ENCODE measurements at places on chromosomes 4 and X.

- DNase-seq, result no peak
Observed at GRCh38 chrX:133706890-133707289, 278.5 kb downstream of the GPC3 start.

GRCh38 chrX:40484408-40485091 lies 96.2 kb upstream of the ATP6AP2 start:
- no peak for DNase-seq

DNA sequence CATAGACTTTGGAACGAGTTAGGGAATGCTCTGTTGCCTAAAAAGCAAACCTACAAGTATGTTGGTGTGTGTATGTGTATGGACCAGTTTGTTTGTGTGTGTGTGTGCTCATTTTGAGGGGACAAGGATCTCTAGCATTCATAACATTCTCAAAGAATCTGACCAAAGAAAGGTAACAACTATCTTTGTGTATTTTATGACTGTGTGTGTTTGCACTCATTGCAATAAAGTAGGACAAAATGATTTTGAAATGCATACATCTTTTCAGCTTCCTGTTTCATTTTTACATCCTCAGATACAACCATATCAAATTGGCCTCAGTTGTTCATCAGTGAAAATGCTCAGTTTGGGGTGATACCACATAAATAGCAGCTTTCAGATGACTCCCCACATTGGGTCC lies 8.3 kb upstream of the XK start:
- no peak for DNase-seq

DNA sequence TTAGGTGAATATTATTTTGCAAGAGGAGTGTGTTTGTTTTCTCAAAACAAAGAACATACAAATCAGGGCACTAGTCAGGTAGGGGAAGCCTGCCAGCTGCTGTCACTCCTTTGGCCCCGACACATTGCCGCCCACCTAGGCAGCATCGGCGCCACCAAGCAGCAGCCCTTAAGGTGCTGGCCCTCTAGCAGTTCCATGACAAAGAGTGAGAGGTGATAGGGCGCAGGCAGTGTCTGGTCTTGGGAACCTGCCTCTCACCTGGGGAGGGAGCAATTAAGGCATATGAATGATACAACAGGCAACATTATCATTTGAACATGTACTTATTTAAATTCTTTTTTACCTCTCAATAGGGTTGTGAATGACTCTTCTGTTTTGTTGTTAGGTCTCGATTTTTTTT lies 135.1 kb downstream of the PLS3 start:
- DNase-seq, result no peak

DNA sequence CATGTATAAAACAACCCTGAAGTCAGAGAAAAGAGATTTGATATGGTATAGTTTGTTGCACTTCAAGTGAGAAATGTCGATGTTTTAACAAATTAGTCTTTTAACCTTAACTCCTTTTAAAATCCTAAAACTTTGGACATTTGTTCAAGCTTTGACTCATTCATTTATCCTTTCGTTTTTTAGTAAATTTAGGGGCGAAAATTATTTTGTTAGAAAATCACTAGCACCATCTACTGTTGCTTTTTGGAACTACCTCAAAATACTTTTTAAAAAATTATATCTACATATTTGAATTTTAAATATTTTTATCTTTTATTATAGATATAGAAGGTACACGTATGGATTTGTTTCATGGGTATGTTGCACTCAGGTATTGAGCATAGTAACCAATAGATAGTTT lies 165.1 kb upstream of the POF1B start:
- no peak for DNase-seq

- DNase-seq, result no peak
Observed at GRCh38 chr4:153649572-153649991, 34.5 kb upstream of the TLR2 start.

DNA sequence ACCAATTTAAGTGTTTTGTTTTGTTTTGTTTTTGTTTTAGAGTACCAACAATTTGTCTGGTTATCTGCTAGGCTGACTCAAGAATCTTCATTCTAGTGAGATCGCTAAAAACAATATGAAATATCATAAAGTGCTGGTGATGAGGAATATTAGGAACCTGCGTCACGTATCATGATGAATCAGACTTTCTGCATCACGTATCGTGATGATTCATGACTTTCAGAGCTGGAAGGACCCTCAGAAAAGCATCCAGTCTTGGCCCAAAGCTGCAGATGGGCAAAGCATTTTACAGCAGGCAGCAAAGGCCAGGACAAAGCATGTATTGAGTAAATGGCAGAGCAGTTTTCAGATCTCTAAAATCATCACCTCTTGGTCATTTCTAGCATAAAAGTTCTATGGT lies 278.0 kb upstream of the BOD1L1 start:
- no peak for DNase-seq

GRCh38 chr4:8377103-8378075 lies 63.1 kb downstream of the ACOX3 start:
- DNase-seq, result no peak

DNA sequence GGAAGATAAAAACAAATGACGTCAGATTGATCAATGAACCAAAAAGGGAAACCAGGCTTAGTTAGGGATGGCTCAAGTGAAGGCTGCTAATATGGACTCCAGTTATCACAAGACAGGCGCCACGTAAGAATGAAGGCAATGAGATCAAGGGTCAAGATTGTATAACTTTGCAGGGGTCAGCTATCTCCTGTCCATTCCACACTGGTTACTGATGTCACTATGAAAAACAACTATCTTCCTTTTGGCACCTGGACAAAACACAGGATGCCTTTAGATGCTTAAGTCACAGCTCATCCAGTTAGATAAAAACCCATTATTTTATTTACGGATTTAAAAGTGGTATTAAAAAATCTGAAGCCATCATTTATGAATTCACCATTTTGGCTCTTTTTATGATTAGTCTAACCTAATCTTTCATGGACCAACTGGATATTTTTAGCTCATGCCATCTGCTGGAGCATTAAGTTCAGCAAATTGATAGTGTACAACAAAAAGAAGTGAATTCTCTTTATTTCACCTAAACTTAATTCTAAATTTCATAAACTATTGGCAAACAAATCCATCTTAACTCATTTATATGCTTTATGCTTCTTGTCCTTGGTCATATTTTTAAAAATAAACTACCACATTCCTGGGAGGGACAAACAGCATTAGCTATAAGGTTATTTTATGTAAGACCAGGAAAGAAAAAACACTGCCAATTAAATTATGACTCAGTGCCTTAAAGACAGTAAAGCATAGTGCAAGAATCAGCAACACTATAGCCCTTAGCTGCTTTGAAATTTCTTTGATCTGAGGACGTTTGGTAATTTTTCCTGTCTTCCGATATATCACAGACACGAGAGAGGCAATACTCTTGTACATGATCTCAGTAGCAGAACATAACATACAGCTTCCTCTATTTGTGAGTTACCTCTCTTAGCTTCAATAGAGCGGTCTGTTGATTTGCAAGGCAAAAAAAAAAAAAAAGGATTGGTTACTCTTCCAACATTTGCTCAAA lies 27.0 kb downstream of the DHX15 start:
- no peak for DNase-seq

DNA sequence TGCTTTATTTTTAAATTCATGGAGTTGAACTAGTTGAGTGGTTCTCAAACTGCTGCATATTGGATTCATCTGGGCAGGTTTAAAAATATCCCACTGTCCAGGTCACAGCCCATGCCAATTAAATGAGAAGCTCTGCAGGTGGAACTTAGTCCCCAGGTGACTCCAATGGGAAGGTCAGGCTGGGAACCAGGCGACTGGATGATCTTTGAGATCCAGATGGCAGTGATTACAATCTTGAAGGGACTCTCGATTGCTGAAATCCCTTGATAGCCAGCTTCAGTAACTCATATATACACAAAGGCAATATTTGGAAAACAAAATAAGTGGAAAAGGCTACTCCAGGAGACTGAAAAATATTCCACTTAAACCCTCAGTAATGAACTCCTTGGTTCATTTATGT lies 8.1 kb downstream of the ADH1A start:
- DNase-seq, result no peak

GRCh38 chr4:105060628-105061027 lies 86.0 kb upstream of the TET2 start:
- DNase-seq, result no peak

- no peak for DNase-seq
Observed at GRCh38 chr4:5460106-5460801, 248.1 kb downstream of the EVC2 start.

GRCh38 chrX:105552395-105552794 lies 269.9 kb upstream of the NRK start:
- DNase-seq, result no peak

DNA sequence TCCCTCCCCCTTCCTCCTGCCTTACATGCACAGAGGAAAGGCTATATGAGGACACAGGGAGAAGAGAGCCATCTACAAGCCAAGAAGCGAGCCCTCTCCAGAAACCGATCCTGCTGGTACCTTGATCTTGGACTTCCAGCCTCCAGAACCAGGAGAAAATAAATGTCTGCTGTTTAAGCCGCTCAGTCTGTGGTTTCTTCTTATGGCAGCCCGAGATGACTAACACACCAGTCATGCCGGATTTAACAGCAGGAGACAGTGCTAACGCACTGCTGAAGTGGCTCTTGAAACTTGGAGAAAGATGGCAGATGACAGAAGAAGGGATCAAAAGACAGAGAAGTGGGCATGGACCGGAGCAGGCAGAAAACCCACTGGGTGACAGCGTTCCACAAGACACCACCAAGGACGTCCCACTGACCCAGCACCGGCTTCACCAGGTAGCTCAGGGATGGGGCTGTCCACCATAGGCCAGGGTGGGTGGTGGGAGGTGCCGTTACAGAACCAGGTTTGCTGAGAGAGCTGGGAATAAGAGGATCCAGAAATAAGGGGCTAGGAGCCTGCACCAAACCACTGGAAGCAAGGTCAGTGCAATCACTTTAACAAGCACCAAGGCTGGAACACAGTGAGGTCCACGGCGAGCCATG lies 6.2 kb upstream of the MAN2B2 start:
- no peak for DNase-seq

DNA sequence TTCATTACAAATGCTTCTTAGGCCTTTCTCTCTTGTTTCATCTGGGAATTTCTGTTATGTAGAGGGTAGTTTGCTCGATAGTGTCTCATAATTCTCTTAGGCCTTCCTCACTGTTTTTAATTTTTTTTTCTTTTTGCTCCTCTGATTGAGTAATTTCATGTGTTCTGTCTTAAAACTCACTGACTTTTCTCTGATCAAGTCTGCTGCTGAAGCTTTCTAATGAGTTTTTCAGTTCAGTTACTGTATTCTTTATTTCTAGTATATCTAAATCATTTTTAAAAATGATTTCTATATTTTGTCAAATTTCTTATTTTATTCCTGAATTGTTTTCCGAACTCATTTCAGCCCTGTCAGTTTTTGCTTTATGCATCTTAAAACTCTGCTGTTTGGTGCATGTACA lies 228.0 kb downstream of the MID1IP1 start:
- DNase-seq, result no peak

DNA sequence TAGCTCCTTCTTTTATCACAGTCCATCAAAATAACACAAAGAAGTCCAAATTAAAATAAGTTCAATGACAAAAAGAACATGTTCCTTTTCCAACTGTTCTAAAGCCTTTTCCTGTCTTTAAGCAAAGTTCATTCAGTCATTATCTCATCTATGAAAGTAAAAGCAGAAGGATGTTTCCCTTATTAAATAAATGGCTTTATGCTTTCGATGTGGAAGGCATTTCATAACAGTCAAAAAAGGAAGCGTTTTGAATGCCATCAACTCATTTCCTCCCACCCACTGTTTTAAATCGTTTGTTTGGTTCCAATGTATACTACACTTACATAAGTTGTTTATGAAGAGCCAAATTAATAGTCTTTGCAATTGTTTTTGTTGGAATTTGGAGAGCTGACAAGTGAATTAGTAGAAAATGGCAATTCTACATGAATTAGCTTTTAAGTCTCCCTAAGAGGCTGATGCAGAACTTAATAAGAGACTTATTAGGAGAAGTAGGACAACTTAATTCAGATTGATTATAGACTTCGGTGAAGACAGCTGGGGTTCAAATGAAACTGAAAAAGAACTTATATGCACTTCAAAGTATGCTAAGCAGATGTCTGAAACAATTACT lies 392.6 kb upstream of the FTHL17 start:
- no peak for DNase-seq

GRCh38 chr4:61004651-61005170 lies 195.4 kb upstream of the ADGRL3 start:
- no peak for DNase-seq

DNA sequence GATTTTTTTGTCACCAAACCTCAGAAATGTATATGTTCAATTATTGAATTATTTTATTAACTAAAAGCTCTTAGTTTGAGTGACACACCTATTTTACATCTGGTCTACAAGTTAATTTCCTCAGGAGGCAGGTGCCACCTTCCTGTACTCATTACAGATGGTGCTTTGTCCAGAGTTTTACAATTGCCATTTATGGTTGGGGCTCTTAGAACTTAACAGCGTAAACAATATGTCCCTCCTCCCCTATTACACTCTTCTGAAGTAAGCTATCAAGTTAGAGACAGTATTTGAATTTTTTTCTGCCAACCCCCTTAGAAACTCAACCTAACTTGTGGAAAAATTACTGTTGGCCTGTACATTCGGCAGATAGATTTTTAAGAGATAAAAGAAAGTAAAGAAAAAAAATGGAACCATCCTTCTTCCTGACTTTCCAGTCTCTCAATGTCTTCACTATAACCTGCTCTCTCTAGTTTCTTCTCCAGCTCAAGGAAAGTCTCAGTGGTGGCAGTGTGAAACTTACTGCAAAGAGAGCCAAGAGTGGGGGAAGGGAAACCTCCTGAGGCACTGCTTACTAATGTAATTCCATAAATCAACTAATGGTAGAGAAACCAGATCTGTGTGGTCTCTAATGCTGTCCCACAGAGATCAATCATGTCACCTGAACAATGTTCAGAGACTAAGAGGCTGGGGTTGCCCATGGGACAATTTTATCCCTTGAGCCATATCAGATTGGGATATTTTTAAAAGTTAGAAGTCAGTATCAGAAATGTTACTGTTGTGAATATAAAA lies 7.8 kb downstream of the CXXC4 start:
- no peak for DNase-seq

DNA sequence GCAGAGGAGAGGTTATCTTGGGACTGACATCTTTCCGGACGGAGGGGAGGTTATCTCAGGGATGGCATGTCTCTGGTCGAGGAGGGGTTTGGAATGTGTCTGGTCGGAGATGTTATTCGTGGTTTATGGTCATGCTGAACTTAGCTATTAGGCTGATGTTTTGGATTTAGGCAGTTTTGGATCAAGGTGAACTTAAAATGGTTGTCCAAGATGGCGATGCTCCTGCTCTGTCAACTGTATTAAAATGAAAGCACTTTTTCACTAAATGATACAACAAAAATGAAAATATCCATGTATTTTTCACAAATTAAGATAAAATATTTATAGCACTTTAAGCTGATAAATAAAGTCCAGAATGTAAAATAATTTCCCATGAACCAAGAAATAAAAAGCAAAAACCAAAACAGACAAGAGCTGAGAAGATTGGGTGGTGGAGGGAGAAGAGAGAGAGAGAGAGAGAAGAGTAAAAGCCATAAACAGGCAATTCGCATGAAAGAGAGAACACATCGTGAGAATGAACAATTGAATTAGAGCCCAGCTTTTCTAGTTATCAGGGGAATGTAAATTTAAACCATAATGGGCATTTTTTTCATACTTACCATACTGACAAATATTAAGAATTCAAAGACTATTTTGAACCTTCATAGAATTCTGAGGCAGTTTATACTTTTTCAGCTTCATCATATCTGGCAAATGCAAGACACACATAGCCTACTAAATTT lies 2236.0 kb upstream of the AGA start:
- no peak for DNase-seq

- no peak for DNase-seq
Observed at GRCh38 chrX:53594354-53594753, 92.2 kb downstream of the HUWE1 start.
